Endothelial cell (in vitro differentiated cells): ENCODE measurements at places on chromosomes 4 and X.

DNA sequence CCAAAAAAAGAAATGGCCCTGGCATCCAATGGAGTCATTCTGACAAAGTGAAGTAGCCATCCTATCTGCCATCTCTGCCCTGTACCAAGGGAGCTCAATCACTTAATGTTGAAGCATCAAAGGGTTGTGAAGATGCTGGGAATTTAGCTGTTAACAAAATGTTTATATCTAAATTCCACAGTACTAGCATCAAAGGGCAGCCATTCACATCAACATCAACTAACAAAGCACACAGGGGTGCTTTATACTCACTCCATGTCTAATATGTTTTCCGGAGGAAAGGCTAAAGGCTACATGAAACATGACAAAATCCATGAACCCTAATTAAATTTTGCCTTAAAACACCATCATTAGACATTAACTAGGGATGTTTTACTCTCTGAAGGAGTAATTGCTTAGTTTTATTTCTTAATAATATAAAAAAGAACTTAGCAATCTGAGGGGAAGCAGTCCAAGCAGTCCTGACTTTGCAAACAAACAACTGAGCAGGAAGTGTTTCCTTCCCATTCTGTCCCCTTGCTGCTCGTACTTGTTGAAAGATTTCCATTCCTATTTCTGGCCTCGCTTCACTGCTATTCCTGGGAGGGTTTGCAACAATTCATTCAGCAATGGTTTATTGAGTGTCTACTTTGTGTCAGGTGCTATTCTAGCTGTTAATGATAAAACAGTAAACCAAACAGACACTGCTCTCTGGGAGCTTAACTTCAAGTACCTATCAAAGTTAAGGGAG is 208.6 kb upstream of the SLC7A11 start:
- DNase-seq = no peak

DNA sequence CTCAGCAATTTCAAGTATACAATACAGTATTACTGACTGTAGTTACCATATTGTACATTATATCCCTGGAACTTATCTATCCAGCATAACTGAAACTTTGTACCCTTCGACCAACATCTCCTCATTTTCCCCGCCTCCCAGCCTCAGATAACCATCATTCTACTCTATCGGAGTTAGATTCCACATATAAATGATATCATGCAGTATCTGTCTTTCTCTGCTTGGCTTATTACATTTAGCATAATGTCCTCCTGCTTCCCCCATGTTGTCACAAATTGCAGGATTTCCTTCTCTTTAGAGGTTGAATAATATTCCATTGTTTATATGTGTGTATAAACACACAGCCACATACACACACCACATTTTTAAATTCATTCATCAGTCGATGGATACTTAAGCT is 218.1 kb downstream of the MAML3 start:
- DNase-seq = no peak

GRCh38 chr4:89661173-89661899 is 175.6 kb downstream of the SNCA start:
- no peak for DNase-seq

DNA sequence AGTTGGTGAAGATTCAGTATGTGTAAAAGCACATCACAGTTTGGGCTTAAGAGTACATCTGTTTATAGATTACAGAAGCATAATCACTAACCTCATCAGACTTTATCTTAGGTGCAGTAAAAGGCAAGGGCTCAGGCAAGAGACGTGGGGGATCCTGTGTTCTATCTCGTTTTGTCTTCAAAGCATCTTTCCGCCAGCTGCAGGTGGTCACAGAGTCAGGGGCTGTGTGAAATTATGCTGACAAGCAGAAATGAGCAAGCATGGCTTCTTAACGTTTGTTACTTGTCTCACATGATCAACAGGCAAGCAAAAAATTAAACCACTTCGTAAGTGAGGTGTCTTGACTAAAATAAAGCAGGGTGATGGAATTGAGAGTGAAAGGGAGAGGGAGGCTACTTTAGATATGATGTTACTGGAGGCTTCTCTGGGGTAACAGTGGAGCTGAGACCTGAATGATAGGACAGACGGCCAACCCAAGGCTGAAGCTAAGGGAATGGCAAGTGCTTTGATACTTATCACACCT is 1.4 kb upstream of the TEC start:
- DNase-seq = no peak

DNA sequence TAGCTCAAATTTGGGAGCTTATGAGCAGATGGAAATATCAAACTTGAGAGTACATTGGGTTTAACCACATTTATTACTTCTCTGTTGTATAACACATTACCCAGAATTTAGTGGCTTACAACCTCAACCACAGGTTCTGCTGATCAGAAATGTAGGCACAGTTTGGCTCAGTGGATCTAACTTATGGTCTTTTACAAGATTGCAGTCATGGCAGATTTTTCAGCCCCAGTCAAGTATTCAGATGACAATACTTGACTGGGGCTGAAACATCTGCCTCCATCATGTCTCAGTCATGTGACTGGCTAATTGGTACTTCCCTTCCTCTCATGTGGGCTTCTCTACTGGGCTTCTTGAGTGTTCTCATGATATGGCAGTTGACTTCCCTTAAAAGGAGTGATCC is 44.0 kb upstream of the ADAD1 start:
- DNase-seq = no peak

- no peak for DNase-seq
Measured at GRCh38 chr4:125986307-125986706, 671.6 kb downstream of the FAT4 start.

- no peak for DNase-seq
Measured at GRCh38 chr4:41432881-41433280, 105.1 kb upstream of the LIMCH1 start.
